ENCODE measurements at places on chromosomes 7 and 10.

DNA sequence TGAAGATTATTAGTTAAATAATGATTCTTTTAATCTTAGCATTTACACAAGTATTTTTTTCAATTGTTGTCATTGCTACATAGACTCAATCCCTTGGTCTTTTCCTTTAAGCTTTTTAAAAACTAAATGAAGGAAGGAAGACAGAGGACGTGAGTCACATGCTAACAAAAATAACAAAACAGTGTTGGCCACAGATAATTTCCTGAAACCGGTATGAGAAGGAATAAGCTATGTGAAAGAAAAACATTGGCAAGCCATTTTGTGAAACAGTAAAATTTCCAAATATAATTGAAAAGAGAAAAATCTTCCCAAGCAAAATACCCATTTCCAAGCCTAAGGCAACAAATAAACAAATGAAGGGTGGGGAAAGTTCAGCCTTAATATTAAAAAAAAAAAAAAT is 223.0 kb downstream of the AHR start:
- no peak for DNase-seq

DNA sequence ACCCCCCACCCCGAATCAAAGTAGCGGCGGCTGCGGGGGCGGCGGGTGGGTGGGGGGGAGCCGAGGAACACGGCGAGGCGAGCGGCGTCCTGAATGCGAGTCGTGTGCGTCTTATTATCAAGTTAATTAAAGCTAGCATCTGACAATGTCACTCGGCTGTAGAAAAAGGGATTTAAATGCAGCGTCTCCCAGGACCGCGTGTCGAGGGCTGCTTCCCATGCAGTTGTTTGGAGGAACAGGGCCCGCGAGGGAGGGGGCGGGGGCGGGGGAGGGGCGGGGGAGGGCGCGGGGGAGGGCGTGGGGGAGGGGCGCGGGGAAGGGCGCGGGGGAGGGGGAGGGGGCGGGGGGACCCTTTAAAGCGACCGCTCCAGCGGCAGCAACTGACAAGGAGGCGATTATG is 2.7 kb upstream of the UNCX start:
- DNase-seq = no peak

GRCh38 chr7:121273467-121274167 is 55.2 kb upstream of the WNT16 start:
- DNase-seq = no peak

DNA sequence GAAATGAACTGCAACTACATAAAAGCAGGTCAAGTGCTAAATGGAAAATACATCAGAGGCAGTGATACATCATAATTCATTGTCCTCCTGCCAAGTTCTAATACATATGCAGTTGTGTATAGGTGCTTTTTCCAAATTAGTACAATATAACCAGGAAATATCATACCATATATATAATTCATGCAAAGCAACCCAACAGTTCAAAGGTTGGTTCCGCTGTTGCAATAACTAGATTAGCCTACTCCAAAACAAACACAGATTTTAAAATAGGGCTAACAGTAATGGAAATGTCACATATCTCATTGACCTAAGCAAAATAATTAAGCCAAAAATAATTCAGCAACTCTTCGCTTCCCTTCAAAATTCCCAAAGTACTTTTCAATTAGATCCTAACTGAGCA is 88.9 kb upstream of the NEBL start:
- DNase-seq = no peak

DNA sequence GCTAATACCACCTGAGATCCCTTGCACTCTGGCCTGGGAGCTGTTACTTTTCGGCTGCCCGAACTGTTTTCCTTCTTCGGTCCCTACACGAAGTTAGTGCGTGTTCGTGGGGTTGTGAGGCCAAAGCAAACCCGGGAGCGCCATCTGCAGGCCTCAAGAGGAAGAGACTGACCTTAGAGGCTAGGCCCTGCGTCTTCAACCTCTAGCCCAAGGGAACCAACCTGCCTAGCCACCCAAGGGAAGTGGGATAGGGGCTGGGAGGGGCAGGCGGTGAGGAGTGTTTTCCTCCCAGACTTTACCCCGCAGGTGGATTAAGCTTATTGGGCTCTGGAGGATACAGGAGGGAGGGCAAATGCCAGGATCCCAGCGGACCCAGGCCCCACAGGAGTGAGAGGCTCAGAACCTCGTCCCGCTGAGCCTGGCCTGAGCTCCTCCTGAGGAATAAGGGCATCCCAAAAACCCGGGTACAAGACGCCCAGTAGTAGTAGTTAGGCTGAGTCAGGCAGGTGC is 1.7 kb upstream of the PAX2 start:
- DNase-seq = peak; percentile 20

DNA sequence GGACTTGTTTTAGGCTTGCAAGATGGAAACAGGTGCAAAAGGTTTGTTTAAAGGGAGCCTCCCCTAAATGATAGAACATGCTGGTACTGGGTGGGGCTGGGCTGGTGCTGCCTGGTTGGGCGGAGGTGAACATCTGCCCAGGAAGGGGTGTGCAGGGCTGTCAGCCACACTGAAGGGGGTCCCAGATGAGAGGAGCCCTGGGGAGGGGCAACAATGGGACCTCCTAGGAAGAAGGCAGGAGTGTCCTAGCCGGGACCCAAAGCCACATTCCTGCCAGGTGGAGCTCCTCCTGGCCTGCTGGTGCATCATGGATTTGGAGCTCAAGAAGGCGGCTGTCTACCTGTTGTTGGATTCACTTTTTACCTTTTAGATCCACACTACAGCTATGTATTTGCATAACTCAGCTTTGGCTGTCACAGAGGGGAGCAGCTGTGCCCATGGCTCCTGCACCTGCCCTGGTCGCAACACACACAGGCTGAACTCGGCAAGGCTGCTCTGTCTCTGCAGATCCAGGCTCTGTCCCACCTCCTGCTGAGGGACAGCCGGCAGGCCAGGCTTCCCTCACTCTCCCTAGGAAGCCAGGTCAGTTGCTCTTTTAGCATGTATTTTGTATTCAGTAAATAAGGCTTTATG is 59.9 kb downstream of the ADARB2 start:
- no peak for DNase-seq
